ENCODE measurements at places on chromosomes 11 and 22. TPM values are rescaled to one million over a fixed set of nuclear protein-coding genes. Genes with fewer than 3 reads are reported as not detected.

DNA sequence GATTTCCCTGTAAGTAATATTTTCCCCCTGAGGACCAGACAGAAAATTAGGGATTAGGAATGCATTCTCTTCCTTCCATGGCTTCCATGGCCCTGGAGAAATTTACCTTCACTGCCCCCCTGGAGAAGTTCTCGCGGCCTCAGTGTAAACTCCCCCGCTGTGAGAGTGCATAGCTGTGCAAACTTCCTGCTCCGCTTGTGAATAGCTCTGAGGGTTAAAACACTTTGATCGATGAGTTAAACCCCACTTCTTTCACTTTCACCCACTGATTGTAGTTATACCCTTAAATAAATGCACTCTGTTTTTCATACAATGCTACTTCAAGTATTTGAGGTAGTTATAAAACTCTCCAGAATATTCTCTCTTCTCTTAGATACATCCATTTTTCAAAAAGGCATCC, 190.8 kb downstream of the DSCAML1 start:
- ATAC-seq: no peak

DNA sequence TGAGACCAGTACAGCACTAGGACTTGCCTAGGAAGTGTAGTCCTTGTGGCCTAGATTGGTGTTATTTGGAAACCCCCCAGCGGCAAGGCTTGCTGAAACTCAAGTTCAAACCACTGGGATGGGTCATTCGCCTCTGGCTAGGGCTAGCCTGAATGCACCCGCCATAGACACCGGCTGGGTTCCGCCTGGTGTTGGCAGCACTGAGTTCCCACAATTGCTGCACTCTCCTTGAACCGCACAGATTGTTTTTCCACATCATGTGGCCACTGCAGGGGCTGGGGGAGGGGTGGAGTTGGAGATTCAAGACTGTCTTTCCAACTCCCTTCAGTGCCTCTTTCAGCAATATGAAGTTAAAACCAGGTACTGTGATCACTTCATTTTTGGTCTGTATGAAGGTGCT, 43.1 kb downstream of the CCDC73 start:
- no peak for ATAC-seq

Gene GLYATL1B
- not detected for total RNA-seq

Gene MMP11
- total RNA-seq: 10.9 TPM

- no peak for ATAC-seq
These were observed 140.8 kb downstream of the CCDC81 start for GRCh38 chr11:86515297-86516094.

GRCh38 chr11:44357711-44358110, 47.8 kb upstream of the ALX4 start:
- ATAC-seq: no peak

GRCh38 chr11:72998676-72999075, 143.4 kb downstream of the FCHSD2 start:
- no peak for ATAC-seq

Gene MS4A8
- total RNA-seq: not detected

DNA sequence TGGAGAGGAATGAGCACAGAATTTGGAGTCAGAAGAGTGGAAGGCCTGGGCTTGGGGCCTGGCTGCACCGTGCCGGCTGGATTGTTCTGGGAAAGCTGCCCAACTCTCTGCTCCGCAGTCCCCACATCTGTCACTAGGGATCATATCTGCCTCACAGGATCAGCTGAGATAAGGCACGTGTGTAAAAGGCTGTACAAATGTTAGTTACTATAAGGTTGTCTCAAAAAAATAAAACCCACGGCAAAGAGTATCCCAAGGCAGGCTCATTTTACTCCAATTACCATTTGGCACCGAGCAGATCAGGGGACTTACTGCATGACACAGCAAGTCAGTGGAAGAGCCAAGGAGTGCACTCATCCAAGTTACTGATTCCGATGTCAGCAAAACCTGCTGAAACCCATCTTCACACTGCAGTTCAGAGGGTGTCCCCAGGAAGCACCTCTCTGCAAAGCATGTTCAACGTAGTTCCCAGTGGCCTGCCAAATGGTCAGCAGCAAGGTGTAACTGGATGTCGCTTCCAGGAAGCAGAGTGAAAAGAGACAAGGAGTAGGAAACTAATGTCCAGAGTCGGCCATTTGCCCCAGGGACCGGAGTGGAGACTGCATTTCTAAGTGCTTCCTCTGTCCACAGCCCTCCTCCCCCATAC, 18.1 kb upstream of the MRTFA start:
- ATAC-seq: no peak

Gene CHRM4
- total RNA-seq: 0.27 TPM

Gene FAM227A
- total RNA-seq: 0.07 TPM

DNA sequence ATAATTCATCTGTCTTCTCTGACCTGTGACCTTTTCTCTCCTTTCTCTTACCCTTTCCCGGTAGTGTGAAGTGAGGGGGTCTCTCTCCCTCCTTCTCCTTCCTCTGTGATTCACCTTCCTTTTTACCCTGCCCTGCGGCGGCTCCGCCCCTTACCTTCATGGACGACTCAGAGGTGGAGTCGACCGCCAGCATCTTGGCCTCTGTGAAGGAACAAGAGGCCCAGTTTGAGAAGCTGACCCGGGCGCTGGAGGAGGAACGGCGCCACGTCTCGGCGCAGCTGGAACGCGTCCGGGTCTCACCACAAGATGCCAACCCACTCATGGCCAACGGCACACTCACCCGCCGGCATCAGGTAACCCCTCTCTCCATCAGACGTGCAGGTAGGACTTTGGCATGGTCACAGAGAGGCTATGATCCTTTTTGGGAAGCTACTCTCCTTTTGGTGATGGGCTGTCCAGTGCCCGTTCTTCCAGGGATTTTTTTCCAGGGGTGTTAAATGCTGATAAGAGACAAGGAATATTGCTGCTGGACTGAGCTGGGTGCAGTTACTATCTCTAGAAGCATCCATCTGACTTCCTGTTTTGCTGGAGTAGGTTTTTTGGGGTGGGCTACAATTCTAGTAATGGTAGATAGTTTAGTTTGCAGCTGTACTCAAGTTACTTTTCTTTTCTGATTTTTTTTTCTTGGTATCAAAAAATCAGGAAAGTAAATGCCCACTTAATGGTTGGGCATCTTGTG, 29.9 kb downstream of the CTNND1 start:
- no peak for ATAC-seq

Gene NLRX1
- 13.8 TPM for total RNA-seq

Gene JAML
- total RNA-seq: 0.58 TPM

DNA sequence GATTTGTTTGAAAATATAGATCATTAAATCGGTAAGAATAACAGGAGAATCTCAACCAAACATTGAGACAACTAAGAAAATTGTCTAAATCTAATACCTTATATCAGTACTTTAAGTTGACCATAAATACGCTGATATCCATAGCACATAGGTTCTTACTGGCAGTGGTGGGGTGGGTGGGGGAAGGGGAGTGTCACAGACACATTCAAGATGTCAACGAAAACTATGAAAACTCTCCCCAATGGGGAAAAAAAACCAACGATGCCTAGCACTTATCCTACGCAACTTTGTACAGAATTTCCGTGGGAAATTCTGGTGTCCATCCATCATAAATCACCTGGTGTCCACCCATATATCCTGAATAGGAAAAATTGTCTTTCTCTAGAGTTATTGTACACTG, 6.2 kb downstream of the GRAP2 start:
- ATAC-seq: no peak

- ATAC-seq: no peak
These were observed 2.5 kb downstream of the TALDO1 start for GRCh38 chr11:749731-750130.

Gene SERGEF
- total RNA-seq: 35.7 TPM

DNA sequence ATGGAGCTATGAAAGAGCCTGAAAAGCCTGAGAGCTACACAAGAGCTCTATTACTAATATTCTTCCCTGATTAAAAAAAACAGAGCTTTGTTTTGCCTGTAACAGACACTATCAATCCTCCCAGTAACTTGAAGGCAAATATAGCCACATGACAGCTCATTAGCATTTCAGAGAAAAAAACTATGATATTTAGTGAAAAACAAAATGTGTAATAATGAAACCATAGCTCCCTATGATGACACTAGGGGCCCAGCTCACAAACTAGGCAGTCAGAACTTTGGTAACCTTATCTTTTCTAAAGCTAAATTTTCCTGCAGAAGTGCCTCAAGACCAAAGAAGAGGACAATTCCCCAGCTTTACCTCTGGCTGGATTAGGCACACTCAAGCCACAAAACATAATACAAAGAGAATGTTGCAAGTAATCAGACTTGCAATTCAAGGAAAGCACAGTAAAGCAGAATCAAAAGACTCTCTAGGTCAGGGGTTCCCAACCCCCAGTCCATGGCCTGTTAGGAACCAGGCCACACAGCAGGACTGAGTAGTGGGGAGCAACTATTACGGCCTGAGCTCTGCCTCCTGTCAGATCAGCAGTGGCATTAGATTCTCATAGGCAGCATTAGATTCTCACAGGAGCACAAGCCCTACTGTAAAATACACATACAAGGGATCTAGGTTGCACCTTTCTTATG, 53.3 kb downstream of the MRTFA start:
- ATAC-seq: no peak

GRCh38 chr22:30036656-30037055, 43.6 kb upstream of the HORMAD2 start:
- no peak for ATAC-seq

Gene C11orf21
- 0.67 TPM for total RNA-seq

DNA sequence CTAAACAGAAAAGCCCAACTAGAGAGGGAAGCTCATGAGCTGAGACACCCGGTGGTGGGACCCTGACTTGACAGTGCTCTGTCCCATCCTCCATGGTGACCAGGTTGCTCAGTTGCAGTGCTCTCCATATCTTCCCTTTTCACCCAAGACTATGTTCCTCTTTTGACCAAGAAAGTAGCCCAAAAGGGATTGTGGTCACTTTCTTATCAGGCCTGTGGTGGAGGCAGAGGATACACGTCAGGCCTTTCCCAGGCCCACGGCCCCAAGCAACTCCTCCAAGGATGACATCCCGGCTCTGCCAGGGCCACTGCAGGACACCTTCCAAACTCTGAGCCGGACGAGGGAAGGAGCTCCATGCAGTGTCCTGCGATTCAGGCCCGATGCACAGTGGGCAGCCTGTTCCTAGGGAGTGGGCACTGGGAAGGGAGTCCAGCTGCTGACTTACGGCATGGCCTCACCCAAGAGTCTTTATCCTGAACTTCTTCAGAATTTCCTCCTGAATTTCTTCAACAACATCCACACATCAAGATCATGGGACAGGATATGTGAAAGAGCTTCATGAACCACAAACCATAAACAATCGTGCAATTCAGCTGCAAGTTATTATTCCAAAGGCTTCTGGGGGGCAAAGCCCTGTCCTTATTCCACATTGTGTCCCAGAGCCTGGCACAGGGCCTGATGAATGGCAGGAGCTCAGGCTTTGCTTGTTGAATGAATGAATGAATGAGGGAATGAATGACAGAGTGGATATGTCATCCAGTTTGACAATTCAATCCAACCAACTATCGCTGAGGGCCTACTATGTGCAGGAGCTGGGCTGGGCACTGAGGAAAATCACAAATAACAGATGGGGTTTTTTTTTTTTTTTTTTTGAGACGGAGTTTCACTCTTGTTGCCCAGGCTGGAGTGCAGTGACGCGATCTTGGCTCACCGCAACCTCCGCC, 36.0 kb upstream of the MYH9 start:
- ATAC-seq: no peak

GRCh38 chr11:18736590-18737148, 10.7 kb upstream of the IGSF22 start:
- no peak for ATAC-seq

DNA sequence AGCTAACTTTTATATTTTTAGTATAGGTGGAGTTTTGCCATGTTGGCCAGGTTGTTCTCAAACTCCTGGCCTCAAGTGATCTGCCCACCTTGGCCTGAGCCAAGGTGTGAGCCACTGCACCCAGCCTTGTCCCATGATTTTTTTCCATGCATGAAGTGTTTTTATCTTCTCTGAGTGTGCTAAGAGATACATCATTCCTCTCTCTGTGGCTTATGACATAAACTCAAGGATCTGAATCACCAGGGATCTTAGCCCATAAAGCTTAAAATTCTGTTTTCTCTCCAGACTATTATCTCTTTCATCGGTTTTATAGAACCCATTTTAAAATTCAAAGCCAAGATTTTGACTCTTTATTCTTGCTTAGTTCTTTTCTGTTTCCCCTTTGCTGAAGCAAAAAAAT, 48.4 kb upstream of the C11orf58 start:
- no peak for ATAC-seq

- ATAC-seq: no peak
These were observed 87.7 kb downstream of the CHST1 start for GRCh38 chr11:45577752-45578151.
